Stimulated activated CD4-positive, alpha-beta T cell treated with anti-CD3 and anti-CD28 coated beads, Interleukin-15, amount 100 ng/mL, for 1 hour (primary cell): ENCODE measurements at places on chromosomes 3 and 15.

DNA sequence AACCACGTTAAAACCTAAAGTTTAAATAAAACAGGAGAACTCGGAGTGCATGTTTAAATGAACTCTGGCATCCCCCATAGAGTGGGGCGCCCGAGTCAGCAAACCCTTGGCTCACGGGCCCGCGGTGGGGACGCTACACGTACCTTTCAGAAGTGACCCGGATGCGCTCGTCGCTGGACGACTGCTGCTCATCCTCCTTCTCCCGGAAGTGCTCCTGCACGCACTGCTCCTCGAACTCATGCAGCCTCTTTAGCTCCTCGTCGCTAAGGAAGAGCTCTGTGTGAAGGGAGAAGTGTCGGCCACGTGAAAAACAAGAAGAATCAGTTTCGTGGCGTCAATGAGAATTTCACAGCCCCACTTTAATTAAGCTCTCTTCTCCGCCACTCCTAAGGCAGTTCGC is 34.6 kb upstream of the MTMR10 start:
- no peak for DNase-seq

DNA sequence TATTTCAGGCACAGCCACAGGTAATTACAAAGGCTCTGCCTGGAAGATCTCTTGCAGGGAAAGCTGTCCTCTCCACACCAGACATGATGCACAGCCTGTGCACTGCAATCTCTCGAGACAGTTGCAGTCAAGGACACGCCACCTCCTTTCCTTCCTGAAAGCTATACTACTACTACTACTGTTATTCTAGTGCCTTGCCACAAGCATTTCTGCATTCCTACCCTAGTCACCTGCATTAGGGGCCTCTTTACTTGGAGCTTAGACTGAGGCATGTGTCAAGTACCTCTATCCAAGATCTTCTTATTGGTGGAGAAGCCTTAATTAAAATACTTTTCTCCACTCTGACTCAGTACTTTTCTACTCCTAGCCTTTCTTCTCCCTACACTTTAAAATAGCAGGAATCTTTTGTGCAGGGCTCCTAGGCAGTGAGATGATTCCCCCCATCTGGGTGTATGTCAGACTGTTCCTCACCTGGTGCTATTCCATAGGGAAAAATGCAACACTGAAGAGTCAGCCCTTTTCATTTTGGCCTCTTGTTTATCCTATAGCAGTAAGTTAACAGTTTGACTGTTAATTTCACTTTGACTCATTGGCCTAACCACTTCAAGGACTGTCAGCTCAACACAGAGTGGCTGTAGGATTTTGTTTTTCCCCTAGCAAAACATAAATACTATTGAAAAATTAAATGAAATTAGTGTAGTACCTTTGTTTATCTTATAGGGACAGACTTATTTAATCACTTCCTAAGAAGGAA is 78.9 kb downstream of the ESYT3 start:
- no peak for DNase-seq

DNA sequence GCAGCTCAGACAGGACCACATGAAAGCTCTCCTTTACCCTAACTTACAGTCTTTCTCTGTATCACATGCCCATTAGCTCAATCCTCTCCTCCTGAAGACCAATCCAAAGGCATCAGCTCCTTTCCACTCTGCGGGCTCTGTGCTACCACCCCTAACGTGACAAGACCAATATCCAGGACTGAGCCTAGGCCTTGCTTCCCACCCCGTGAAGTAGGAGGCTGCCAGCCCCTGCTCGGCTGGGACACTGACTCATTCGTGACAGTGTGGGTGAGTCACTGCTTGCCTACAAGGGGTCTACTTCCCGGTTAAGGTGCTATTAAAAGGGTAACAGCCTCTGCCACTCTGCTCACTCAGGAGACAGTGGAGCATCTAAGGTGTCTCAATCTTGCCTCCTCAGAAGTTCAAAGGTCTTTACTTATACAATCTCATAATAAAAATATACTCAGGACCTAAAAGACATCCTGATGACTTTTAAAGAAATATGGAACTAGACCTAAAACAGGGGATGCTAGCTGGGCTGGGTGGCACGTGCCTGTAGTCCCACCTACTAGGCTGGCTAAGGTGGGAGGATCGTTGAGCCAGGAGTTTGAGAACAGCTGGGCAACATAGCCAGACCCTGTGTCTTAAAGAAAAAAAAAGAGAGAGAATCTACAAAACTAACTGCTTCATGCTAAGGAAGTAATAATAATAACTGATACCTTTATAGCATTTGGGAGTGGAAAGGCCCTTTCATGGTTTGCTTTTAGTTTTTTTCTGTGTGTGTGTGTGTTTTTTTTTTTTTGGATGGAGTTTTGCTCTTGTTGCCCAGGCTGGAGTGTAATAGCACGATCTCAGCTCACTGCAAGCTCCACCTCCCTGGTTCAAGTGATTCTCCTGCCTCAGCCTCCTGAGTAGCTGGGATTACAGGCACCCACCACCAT is 55.0 kb downstream of the TMEM44 start:
- DNase-seq, result no peak

- no peak for DNase-seq
Measured at GRCh38 chr15:57019496-57020160, 101.2 kb downstream of the TCF12 start.

- no peak for DNase-seq
Measured at GRCh38 chr15:101148166-101148880, 103.5 kb downstream of the CHSY1 start.

DNA sequence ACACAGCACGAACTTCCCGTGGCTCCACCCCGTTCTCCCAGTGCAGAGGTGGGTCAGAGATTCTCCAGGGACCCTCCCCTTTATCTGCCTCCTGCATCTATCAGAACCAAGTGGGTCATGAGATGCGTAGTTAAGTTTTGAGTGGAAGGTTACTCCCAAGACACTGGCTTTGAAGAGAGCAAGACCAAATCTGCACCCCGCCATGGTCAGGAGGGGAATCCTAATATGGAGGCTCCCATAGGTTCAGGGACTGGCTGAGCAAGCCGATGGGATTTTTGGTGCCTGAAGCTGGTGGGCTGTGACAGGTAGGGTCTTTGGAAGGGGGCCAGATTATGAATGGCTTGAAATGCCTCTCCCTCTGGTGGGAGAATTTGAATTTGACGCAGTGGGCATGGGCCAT is 207.0 kb upstream of the NR2E3 start:
- DNase-seq, result no peak

DNA sequence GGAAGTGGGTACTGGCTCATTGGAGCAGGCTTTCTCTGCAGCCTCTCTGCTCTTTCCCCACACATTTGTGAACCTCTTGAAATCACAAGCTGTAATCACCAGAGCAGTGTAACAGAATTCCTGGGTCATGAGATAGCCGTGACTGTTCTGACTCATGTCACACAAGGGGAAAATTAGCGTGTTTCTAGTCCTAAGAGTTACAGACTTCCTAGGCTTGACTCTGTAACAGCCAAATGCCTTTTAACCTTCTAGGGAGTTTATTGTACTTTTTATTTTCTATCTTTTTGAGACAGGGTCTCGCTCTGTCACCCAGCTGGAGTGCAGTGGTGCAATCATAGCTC is 54.7 kb upstream of the TRAK1 start:
- DNase-seq, result no peak

DNA sequence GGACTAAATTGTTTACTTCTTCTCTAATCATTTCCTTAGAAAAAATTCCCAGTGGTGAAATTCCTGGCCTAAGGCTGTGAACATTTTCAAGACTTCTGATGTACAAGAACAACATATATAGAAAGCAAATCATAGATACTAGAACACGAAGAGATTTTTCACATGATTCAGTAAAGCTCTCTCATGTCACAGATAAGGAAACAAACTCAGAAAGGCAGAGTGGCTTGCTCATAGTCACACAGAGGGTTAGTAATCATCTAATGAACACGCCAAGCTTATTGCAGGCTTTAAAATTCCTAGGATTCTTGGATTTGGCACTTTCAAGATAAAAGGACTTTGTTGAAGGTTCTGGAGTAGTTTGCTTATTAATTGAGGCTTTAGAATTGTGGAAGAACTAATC is 26.2 kb downstream of the CRTAP start:
- DNase-seq, result no peak

- no peak for DNase-seq
Measured at GRCh38 chr3:197508461-197508860, 47.3 kb downstream of the BDH1 start.

GRCh38 chr3:114370537-114371174 is 76.8 kb downstream of the TIGIT start:
- DNase-seq, result no peak
